ENCODE measurements at places on chromosomes 13 and 19. TPM values are rescaled to one million over a fixed set of nuclear protein-coding genes. Genes with fewer than 3 reads are reported as not detected.

- no peak for DNase-seq
These were observed 767.9 kb downstream of the PCDH9 start for GRCh38 chr13:66462187-66462586.

GRCh38 chr13:35489050-35489449 lies 12.6 kb upstream of the MAB21L1 start:
- no peak for DNase-seq

DNA sequence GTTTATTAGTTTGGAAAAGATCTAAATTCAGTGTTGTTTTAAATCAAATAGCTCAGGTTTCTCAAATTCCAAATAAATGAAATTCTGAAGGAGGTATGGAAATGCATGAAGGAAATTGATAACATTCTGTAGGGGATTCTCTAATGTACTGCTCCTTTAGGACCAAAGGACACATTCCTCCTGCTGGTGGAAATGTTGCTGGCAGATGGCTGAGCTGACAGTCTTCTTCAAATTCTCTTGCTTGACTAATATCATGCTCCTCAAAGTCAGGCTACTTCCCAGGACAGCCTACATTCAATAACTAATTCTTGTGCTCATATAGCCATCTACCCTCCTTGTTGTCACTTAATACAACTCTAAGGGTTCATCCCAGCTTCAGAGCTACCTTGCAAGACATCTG lies 1118.5 kb downstream of the PCDH9 start:
- DNase-seq = no peak

MAB21L1 gene
- total RNA-seq = not detected

RDH8 gene
- not detected for total RNA-seq

Measured in stomach (tissue), 19 donors.